Airway epithelial cell (primary cell): ENCODE measurements at places on chromosomes 1 and 21. TPM values are rescaled to one million over a fixed set of nuclear protein-coding genes. Genes with fewer than 3 reads are reported as not detected.

LORICRIN gene
- not detected in 2 replicates for total RNA-seq

SLC35F3 gene
- 0.09 and 0.56 TPM in 2 replicates for total RNA-seq

PLEKHG5 gene
- 42.2 and 51.3 TPM in 2 replicates for total RNA-seq

SYCP1 gene
- total RNA-seq: not detected in 2 replicates

KMO gene
- not detected in 2 replicates for total RNA-seq

WLS gene
- total RNA-seq: 20.7 and 37.3 TPM in 2 replicates

CYP2J2 gene
- total RNA-seq: 3.0 and 4.0 TPM in 2 replicates

ANKRD45 gene
- 0.70 TPM in 1 of 2 replicates, not detected in the other for total RNA-seq

DNAI4 gene
- total RNA-seq: 1.3 and 1.9 TPM in 2 replicates

PTCH2 gene
- not detected in 2 replicates for total RNA-seq

MTR gene
- total RNA-seq: 9.2 and 11.0 TPM in 2 replicates

DNASE2B gene
- total RNA-seq: not detected in 2 replicates

PGLYRP3 gene
- total RNA-seq: 2.5 and 6.0 TPM in 2 replicates
